ENCODE measurements at places on chromosomes 13 and 19. TPM values are rescaled to one million over a fixed set of nuclear protein-coding genes. Genes with fewer than 3 reads are reported as not detected.

FRY gene
- total RNA-seq: 4.3 TPM

KIRREL2 gene
- not detected for total RNA-seq

SLC6A16 gene
- not detected for total RNA-seq

NMRK2 gene
- total RNA-seq: not detected

CASP14 gene
- total RNA-seq: not detected

RNF225 gene
- not detected for total RNA-seq

TYROBP gene
- not detected for total RNA-seq

PLEKHF1 gene
- 18.0 TPM for total RNA-seq

PLVAP gene
- not detected for total RNA-seq

DNA sequence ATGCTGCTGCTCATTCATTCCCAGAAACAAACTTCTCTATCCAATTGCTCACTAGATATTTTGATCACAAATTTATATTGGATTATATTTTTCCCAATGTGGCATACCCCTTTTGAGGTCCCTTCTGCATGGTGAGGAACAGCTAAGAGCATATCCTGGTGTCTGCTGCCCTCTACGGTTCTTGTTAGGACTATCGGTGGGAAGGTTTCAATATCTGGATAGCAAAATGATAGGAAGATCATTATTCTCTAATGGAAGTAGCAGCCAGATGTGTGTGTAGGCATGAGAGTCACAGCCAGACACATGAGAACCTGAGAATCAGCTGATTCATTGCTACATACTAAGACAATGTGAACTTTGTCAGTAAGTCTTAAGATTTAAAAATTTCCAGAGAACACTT lies 1422.4 kb upstream of the MIR17HG start:
- DNase-seq: peak; percentile 42

GRCh38 chr13:63206461-63206860 lies 1790.8 kb upstream of the PCDH20 start:
- no peak for DNase-seq

GRCh38 chr19:56314381-56315076 lies at the start of gene ZSCAN5A:
TSS of gene ZSCAN5A (minus strand) at chr19:56314839. CDS start at chr19:56225046, 89,793 bp downstream.
- DNase-seq: peak; percentile 98

GRCh38 chr19:19460258-19460731 lies 54.8 kb downstream of the GATAD2A start:
- DNase-seq: peak; percentile 42

DNA sequence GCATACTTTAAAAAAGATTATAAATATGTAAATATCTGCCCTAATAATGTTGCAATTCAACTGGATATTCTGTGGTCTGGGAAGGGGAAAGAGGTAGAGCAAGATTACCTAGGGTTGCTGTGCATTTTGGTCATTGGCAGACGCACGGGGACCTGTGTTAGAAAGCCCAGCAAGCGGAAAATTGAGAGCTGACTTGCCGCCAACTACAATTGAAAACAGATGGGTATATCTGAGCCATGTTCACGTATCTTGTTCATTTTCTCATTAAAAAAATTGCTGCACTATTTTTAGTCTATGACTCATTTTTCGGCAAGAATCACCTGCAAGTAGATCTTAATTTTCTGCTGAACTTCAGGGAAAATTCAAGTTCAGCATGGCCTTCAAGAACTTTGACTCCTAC lies 308.5 kb upstream of the TMTC4 start:
- DNase-seq: no peak

DNA sequence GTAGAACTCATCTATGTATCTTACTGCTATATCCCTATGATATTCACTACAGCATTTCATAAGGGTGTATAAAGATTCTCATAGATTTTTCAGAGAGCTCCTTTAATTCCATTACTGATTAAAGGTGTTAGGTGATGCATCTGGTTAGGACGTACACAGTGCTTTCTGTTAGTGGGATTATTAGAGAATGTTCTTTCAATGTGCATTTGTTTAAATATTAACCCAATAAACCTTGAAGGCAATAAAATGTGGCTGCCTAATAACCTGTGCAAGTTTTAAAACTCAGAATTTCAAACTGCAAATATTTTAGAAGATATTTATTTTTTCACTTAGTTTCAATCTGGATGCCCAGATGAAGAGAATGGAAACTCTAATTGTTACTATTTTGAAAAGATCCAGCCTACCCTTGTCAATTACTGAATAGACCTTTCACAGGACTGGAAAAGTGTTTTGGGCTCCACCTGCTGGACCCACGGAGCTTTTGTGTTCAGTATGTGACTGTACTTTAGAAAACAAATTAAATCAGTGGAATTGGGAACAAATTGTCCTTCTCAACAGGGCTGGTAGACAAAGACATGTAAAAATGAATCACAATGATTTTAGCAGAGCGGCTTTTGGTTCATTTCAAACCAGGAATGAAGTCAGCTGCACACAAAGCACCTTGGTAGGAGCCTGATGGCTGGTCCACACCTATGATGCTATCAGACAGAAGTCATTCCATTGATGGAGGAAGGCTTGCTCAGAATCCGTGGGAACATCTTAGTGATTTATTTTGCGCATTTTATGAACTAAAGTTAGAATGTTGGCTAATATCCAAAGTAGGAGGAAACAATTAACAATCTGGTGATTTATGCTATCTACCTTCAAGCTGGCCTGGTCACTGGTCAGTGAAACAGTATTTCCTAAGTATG lies 89.4 kb upstream of the RAP2A start:
- DNase-seq: peak; percentile 76

- DNase-seq: no peak
Observed at GRCh38 chr13:58999851-59000250, 1163.9 kb downstream of the DIAPH3 start.

DNA sequence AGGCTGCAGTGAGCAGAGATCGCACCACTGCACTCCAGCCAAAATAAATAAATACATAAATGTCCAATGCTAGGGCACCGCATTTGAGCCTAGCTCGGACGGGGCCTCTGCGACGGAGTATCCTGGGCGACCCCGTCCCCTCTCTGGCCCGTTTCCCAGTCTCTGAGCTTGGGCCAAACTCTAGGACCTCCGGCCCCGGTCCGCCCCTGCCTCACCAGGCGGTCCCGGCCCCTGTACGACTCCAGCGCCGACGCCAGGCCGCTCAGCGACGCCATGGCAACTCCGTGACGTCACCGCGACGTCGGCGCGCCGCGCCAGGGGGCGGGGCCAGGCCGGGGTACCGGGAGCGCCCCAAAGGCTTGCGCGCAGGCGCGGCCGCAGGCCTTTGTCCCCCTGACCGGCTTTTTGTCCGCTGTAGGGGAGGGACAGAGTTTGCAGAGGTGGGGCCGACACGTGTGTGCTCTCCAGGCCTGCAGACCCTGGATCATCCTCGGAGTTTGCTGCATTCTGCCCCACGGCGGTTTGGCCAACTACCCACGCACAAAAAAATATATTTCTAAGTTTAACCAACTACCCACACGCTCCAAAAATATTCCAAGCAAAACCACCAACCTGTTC lies at the start of gene PEX11G:
Gene PEX11G, minus strand, starts transcription at position 300 of the 618 bp plus-strand sequence. Its CDS starts 25 bp downstream, at position 275.
- peak; percentile 94 for DNase-seq

DNA sequence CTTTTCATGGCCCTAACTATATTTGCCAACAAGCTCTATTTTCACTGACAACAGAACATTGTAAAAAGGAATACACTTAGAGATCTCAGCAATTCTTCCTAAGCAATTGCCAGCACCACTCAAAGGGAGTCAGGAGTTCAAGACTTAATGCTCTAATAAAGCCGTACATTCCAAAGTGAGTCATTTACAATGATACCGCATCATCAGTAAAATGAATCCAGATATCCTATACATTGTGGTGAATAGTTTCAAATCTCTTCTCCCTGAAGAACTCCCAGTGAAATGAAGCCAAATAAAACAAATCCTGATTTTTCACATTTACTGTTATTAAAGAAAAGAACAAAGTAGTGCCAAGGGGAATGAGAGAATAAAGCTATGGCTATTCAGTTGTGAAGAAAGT lies 2898.7 kb upstream of the PCDH20 start:
- no peak for DNase-seq

- peak; percentile 81 for DNase-seq
Observed at GRCh38 chr19:45607071-45608029, 5.3 kb upstream of the GPR4 start.

GRCh38 chr13:28338006-28338574 lies 156.8 kb downstream of the FLT1 start:
- DNase-seq: no peak

DNA sequence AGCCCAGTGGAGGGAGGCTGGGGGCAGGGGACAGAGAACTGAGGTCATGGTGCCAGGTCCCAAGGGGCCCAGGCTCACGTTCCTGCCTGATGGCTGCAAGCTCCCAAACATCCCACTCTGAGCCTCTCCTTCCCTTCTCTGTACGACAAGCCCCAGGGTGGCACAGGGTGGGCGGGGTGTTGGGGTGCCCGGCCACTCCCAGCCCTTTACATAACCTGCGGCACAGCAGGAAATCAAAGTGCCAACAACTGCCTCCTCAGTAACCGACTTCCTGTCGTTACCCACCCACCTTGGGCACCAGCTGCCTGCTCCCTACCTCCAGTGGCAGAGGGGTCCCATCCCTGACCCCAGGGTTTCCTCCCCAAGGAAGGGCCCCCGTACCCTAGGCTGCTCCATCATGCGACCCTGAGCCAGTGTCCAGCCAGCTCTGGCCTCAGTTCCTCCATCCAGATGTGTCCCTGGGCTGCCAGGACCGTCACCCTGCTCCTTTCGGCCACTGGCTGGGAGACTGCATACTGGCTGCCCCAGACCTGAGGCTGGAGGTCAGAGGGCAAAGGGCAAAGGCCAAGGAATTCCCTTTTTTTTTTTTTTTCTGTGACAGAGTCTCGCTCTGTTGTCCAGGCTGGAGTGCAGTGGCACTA lies 27.7 kb upstream of the NFIC start:
- DNase-seq: no peak

Data from GM23248 (cell line).